ENCODE measurements at places on chromosomes 16 and 17.

- peak; percentile 38 for DNase-seq
These were observed 5.6 kb downstream of the AKAP1 start for GRCh38 chr17:57090560-57091185.

- DNase-seq, result no peak
These were observed 36.7 kb downstream of the CTU2 start for GRCh38 chr16:88742896-88743605.

- peak; percentile 43 for DNase-seq
These were observed 16.3 kb upstream of the MAP3K14 start for GRCh38 chr17:45332989-45333701.

- no peak for DNase-seq
These were observed 18.5 kb upstream of the PIPOX start for GRCh38 chr17:29024316-29024952.

GRCh38 chr17:48548523-48549280, 3.8 kb upstream of the HOXB2 start:
- DNase-seq, result no peak

GRCh38 chr16:27401768-27402568, at the start of gene IL21R:
IL21R (plus strand) TSS chr16:27402174; CDS start chr16:27430072, 27,898 bp downstream.
- DNase-seq, result peak; percentile 92

DNA sequence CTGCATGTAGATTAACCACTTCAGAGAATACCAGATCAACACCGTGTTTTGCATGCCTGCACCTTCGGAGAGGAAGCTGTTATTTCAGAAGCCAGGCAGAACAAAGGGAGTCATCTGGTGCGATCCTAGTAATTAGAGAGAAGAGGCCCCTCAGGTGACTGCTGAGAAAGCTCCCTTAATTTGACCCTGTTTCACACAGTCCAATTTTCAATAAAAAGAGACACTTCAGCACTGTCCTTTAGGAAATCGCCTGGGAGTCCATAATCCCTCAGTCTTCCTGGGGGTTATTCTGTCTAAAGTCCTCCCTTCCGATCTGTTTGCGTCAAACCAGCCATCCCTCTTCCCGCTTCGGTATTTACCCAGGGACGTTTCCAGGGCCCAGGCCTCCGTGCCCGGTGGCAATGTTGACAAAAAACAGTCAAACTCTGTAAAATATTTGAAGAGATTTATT, 23.4 kb upstream of the TNRC6C start:
- no peak for DNase-seq

- no peak for DNase-seq
These were observed 92.7 kb downstream of the NDE1 start for GRCh38 chr16:15742716-15743115.

GRCh38 chr17:61464130-61464842, 12.1 kb downstream of the TBX4 start:
- no peak for DNase-seq

DNA sequence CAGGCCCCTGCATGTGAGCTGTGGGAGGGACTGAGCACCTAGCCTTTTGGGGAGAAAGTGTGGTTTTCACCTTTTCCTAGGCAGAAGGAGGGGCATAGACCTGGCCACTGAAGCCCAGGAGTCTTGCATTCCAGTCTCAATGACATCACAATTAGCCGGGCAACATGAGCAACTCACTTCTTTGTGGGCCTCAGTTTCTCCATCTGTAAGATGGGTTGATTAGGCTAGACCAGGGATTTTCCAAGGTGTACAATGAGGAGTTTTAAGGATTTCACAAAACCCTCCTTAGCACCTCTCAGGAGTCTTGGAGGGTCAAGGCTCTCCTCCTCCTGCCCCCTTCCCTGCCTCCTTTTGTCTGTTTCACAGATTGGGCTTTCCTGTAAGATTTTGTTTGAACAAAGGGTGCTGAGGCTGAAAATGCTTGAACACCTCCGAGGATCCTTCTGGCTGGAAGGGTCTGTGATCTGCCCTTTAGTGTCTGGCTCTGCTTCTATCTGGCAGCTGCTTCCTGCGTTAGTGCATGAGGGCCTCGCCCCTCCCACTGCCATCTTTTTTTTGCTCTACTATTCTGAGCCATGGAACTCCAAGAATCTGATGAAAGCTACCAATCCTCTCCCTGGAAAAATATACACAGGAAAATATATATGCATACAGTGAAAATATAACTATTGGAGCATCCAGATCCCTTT, 52.4 kb upstream of the ETV4 start:
- DNase-seq, result no peak

DNA sequence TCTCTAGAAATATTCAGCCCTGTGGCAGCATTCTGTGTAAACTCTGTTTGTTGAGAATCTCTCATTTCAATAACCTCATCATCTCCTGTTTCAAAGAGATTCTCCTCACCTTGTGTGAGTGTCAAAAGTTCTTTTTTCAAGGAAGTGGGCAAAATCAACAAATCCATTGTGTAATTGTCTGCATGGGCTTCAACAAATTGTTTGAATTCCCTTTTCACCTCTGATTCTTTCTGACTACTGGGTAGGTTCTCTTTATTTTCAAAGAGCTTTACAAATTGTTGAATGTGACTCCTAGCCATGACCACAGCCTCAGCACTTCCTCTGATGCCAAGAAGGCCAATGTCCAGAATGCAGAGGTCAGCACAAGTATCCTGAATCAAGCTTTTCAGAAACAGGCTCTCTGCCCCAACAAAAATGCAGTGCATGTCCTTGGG, 48.0 kb downstream of the N4BP1 start:
- DNase-seq, result peak; percentile 42

DNA sequence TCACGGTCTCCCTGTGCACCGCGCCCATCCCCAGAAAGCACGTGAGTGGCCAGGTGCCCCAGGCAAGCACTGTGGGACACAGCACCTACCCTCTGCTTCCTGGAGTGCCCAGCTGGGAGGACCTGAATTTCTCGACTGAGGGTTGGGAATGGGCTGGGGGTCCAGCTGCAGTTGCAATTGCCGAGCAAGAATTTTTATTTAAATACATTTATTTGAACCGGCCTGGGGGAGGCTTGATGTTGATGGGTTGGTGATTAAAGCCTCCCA, 6.3 kb downstream of the SLC5A2 start:
- no peak for DNase-seq

DNA sequence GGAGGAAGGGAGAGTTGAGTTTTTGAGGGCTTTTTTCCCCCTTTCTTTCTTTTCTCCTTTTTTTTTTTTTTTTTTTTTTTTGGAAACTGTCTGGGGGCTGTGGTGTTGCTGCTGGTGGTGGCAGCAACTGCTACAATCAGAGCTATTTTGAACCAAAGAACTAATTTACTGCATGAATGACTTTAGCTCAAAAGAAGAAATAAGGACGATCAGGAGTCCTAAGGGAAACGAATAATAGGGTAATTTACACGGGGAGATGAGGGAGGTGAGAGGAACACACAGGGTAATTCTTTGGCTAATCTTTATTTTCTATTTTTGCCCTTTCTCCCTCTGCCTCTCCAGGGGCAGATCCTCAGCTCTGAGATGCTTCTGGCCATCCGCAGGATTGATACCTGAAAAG, 119.8 kb downstream of the TMEM132E start:
- no peak for DNase-seq

DNA sequence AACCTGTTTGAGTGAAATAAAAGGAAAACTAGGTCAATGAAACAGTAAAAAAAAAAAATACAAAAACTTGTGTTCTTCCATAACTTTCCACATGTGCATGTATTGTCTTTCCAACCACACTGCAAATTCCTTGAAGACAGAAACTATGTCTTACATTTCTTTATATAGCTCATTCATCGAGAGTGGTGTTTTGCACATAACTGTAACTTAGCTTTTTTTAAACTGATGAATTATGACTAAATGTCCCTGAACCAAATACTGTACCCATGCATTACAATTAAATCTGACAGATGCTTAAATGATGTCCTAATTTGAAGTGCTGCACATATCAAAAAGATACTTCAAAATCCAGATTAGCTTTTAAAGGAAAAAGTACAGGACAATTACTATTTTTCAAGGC, 50.1 kb downstream of the BRIP1 start:
- DNase-seq, result peak; percentile 16

- no peak for DNase-seq
These were observed 72.7 kb downstream of the SDR42E1 start for GRCh38 chr16:81938326-81939163.

GRCh38 chr17:73304971-73305812, 6.6 kb downstream of the CDC42EP4 start:
- peak; percentile 97 for DNase-seq

GRCh38 chr16:58256108-58256507, 38.7 kb downstream of the PRSS54 start:
- no peak for DNase-seq

DNA sequence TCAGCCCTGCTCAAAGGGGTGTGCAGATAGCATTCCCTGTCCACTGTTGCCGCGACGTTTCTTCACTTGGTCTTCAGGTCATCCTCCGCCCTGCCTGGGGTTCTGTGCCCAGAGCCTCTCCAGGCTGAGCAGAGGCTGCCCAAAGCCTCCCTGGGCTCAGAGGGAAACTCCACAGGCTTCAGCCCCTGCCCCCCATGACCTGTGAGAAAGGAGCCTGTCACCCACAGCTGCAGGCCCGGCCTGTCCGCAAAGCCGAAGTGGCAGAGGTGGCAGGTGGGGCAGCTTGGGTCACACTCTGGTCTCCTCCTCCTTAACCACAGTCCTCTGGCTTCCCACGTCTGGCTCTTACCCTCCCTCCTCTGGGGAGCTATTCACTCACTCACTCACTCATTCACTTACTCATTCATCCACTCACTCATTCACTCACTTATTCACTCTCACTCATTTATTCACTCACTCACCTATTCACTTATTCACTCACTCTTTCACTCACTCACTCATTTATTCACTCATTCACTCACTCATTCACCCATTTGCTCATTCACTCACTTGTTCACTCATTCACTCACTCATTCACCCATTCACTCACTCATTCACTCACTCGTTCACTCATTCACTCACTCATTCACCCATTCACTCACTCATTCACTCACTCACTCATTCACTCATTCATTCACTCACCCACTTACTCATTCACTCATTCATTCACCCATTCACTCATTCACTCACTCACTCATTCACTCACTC, 7.1 kb upstream of the CPSF4L start:
- DNase-seq, result no peak

- DNase-seq, result peak; percentile 55
These were observed 7.3 kb upstream of the NR1D1 start for GRCh38 chr17:40107522-40108174.

GRCh38 chr16:11605891-11606290, 19.2 kb upstream of the LITAF start:
- DNase-seq, result no peak

DNA sequence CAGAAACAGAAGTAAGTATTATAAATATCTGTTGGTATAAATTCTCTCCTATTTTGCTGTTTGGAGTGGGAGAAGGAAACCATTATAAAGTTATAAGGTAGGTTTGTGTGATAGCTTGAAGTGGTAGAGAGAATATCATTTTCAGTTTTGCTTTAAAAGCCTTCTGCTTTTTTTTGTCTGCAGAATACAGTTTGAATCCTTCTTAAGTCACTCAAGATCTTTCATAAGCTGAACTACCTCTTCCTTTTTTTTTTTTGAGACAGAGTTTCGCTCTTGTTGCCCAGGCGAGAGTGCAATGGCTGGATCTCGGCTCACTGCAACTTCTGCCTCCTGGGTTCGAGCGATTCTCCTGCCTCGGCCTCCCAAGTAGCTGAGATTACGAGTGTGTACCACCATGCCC, 9.0 kb downstream of the ATAD5 start:
- DNase-seq, result no peak

DNA sequence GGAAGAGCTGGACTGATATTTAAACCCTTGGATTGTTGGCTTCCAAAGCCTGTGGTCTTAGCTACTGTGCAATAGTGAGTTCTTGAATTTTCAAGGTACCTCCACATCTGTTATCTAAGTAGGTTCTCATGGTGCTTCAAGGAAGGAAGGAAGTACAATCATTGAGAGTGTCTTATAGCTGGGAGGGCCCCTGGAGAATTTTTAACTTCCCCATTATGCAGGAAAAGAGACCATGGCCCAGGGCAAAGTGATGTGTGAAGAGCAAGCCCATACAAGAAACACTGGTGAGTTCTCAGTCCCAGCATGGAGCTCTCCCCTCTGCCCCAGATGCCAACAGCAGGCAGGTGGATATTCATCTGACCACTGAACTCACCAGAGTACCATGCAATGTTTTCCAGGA, 169.0 kb upstream of the IRX6 start:
- DNase-seq, result no peak

DNA sequence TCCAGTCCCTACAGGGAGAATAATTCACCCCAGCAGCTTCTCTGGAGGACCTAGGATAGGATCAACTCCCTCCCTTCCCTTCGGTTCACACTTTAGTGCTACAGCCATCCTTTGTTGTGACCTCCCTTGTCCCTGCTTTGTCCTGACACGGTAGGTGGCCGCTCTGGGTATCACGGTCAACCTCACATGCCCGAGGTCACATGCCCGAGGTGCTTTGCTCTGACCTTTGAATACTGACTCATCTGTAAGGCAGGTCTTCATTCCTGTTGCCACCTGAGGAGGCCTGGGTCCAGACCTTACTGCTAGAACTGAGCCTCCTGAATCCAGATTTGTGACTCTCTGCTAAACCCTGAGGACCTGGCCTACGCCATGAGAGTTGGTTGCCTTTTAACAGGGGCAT, 19.7 kb downstream of the ALKBH5 start:
- no peak for DNase-seq

- no peak for DNase-seq
These were observed 386.5 kb downstream of the CPPED1 start for GRCh38 chr16:12417030-12417814.

GRCh38 chr16:49100366-49100765, 181.3 kb downstream of the CBLN1 start:
- DNase-seq, result no peak

DNA sequence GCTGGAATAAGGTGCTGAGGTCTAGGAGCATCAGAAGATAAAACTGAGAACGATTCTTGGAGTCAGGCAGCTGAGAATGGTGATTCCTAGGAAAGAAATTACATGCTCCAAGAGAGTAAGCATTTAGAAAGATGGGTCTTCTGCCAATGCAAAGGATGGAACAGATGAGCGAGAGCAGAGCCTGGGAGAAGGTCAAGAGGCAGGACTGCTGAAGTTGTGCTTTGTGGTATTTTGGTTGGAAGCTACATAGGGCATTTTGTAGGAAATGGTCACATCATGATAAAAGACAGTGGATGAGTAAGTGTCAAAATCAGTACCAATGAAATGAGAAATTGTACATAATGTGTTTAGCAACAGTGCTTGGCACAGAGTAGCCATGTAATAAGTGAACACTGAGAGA, 1.4 kb upstream of the CRYM start:
- peak; percentile 36 for DNase-seq

- DNase-seq, result peak; percentile 67
These were observed 3.3 kb upstream of the TRARG1 start for GRCh38 chr17:1275962-1276736.

DNA sequence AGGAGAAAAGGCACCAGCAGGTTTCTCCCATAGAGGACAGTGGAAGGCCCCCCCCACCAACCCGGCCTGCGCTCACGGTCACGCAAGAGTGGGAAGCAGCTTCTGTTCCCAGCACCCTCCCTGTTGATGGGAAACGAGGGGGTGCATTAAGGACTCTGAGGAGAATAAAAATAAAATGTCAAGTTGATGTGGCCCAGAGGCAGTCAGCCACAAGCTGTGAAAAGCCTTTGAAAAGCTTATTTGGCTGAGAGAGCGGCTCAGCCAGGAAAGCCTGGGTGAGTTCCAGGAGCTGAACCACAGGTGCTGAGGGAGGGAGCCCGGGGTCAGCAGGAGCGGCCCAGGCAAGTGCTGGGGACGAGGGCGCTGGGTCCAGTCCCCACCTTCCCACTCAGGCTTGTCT, 26.9 kb upstream of the SPATA32 start:
- DNase-seq, result no peak

- DNase-seq, result peak; percentile 78
These were observed 381.8 kb downstream of the SOX9 start for GRCh38 chr17:72502371-72503341.

GRCh38 chr17:40557531-40558299, 7.6 kb downstream of the CCR7 start:
- no peak for DNase-seq

- DNase-seq, result no peak
These were observed 38.3 kb downstream of the RPA1 start for GRCh38 chr17:1868090-1868489.
